ENCODE measurements at places on chromosomes 7 and 10.
A peak's percentile ranks its signal among the peaks of the same experiment; 100 is the strongest.

DNA sequence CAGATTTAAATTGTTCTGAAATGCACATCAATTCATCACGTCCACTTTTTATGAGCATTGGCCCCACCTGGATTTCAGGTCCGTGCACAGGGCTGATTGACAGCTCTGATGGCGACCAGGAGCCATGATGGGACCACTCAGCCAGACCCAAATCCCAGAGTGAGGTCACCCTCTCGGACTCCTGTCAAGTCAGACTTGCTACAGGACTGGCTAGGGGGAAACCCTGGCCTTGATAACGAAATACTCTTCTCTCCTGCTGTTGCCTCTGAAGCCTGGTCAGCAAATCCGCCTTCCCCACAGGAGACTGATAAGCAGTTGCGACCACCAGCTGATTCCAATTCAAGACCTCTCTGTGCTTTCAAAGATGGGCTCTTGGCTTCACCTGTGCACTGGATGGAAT, 76.4 kb downstream of the CARD11 start:
- no peak for DNase-seq

DNA sequence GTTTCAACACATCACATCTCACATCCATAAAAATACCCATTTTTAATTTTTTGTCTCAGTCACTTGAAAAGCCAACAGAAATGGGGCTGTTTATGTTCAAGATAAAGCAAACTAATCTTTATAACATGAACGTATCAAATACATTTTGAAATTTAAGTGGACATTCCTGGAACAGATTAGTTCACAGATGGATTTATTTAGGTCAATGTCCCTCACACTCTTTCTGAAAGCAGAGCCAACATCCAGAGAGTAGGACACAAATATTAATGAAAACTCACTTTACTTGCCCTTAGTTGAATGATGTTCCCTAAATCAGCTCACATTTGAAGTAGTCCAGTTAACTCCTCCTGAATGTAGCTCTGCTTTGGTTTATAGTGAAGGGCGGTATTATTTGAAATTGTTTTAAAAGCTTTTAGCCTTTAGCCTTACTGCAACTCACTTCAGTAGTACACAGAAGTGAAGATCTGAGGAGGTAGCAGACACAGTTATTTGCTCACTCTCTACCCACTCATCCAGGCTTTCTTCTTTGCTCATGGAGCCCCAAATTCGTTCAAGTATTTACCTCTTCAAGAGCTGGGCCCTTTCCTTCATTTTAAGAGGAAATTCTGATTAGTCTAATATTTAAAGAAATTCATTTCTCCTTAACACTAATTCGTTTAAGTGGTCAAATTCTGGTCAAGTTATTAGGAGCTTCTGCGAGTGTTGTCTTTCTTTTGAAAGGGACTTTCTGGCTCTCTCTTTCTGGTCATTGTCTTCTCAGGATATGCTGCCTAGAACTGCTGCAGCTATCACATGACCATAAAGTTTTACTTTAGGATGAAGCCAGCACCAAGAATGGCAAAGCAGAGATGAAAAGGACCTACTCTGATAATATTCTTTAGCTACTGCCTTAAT, 180.6 kb upstream of the AGR3 start:
- no peak for DNase-seq

GRCh38 chr10:110407301-110408170, 90.2 kb upstream of the DUSP5 start:
- no peak for DNase-seq

- no peak for DNase-seq
These were observed 30.8 kb downstream of the FKBP6 start for GRCh38 chr7:73358590-73359275.

DNA sequence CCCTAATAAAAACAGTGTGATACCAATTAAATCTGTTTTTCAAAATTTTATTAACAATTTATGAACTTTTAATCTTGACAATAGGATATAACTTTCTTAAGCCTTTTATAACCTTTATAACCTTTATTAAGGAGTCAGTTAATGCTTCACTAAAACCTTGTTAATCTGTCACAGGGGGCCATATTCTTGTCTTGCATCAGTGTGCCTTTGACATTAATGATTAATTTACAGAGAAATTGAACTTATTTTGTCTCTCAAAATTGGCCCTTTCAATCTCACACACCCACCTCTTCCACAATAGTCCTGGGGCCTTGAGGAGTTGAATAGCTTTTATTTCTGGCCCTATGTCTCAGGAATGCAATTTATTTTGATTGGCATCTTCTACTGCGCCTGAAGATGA, 68.5 kb downstream of the AKR1C4 start:
- no peak for DNase-seq

GRCh38 chr10:61629576-61629975, 33.2 kb upstream of the CABCOCO1 start:
- no peak for DNase-seq

- peak; percentile 47 for DNase-seq
These were observed 103.7 kb downstream of the RNF216 start for GRCh38 chr7:5677538-5678294.

DNA sequence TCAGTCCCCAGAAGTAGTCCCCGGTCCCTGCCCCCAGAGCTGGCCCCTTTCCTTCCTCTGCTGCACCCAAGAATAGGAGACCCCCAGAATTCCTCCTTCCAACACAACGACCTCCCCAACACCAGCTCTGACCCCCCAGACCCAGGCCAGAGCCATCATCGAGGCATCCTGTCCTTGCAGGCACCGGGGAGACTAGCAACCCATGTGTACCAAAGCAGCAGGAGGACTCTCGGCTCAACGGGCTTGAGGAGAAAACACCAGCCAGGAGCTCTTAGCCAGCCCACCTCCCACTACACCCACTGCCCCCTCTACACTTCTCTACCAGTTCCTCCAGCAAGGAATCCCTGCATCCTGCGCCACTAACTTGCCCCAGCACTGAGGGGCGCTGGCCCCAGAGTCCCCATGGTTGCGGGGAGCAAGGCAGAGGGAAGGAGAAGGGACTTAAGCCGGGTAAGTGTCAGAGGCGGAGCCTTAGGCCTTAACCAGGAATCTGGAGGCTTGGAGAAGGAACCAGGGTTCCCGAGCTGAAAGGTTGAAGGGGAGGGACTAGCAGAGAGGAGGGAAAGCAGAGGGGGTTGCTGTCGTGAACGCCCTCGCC, 3.9 kb downstream of the GRID1 start:
- no peak for DNase-seq

DNA sequence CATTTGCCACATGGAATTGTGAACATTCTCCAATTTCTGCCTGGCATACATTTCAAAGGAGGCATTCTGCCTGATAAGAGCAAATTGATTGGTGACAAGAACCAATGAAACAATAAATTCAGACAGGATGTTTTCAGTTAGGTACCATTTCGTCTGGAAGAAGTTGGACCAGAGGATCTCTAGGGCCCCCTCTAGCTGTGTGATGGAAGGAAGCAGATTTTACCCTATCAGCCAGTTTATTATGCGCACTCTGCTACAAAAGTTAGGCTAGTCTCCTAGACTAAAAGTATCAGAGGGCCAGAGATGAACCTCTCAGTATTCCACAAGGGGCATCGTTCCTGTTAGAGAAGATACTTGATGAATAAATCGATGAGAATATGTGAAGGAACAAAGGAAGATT, 118.0 kb downstream of the BUB3 start:
- DNase-seq: no peak

GRCh38 chr10:124706462-124707143, 37.6 kb downstream of the FAM53B start:
- DNase-seq: no peak

DNA sequence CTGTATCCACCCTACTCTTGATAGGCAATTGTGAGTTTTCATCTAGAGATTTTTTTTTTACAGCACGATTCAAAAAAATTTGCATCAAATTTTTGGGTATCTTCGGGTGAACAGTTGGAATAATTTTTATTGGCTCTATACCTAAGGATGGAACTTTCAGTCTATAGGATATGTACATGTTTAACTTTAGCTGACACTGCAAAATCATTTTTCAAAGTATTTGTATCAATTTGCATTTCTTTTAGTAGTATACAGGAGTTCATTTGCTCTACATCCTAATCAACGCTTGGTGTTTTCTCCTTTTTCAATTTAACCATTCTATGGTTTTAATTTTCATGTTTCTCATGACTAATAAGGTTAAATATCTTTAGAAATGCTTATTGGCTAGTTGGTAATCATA, 11.7 kb downstream of the MGAM2 start:
- DNase-seq: no peak

- no peak for DNase-seq
These were observed 6.6 kb upstream of the TMEM184A start for GRCh38 chr7:1562597-1563051.

DNA sequence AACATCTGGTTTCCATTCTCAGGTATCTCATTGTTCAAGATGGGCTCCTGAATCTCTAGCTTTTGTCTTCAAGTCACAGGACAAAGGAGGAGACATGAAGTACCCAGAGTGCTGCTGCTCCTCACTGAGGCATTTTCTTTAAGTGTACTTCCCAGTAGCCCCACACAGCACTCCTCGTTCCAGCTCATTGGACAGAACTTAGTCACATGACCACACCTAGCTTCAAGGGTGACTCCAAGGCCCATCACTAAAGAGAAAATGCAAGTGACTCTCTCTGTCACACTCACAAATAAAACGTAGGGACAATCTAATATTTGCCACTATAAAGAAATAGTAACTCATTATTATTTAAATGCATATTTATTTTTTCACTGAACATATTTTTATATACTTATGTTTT, 58.3 kb upstream of the NEUROD6 start:
- no peak for DNase-seq

GRCh38 chr10:75058161-75058560, 53.3 kb upstream of the SAMD8 start:
- DNase-seq: no peak

DNA sequence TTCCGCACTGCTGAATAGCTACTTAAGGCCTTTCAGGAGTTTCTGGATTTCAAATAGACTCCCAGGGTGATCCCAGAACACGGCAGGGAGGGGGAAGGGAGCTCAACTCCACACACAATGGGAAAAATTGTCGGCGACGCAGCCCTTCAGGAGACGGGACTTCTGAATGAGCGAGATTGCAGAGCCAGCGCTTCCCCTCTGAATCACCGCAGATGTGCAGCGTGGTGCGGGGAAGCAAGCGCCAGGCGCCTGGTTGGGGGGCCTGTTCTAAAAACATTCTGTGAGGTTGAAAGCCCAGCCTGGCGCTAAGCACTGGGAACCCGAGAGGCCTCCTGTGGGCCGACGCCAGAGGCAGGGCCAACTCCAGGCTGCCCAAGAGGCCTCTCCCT, 163.3 kb downstream of the MAD1L1 start:
- no peak for DNase-seq

GRCh38 chr10:7956508-7956907, 98.0 kb upstream of the GATA3 start:
- DNase-seq: no peak

DNA sequence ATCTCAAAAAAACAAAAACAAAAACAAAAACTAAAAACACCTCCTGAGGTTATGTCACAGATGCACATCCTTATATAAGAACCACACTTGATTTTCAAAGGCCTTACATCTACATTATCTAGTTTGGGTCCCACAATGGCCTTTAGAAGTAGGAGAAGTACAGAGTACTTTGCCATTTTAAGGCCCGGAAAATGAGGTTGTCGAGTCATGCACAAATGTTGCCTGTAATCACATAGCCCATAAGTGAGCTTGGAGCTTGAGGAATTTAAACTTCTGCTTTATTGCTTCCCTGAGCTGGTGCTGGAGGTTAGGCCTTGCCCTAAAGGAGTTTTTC, 9.7 kb upstream of the MKRN1 start:
- DNase-seq: no peak

DNA sequence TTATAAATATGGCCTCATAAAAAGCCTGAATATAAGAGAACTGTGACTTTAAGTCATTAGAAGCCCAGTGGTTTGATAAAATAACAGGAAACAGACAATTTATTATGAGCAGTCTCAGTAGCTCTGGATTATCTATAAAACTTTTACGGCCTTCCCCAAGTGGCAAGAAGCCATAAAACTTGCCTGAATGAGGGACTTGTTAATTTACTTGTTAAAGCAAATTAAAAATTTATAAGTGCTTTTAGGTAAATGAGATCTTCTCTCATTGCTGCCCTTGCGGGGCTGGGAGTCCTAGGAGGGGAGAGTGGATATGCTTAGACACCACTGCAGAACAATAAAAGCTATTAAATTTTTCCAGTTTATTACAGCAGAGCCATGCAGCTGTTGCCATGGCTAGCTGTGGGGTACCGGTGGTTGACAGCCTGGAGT, 499.9 kb downstream of the AUTS2 start:
- DNase-seq: no peak

GRCh38 chr10:71989661-71990454, 25.7 kb downstream of the CHST3 start:
- no peak for DNase-seq

DNA sequence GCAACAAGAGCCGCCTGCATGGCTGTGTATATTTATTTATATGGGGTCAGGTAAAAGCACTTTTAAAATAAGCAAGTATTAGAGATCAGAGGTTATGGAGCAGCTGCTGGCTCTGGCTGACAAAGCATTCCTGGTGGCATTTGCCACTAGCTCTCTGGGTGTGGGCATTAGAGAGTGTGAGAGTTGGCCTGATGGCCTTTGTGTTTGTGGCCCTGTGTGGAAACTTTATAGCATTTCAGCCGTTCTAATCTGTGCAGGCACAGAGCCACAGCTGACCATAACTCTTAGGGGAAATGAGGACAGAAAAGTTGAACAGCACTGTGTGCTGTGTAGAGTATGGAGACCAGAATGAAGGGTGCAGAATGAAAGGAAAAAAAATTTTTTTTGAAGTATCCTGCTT, 118.9 kb downstream of the AUTS2 start:
- DNase-seq: no peak

GRCh38 chr10:108608860-108609259, 1314.5 kb downstream of the XPNPEP1 start:
- DNase-seq: no peak

DNA sequence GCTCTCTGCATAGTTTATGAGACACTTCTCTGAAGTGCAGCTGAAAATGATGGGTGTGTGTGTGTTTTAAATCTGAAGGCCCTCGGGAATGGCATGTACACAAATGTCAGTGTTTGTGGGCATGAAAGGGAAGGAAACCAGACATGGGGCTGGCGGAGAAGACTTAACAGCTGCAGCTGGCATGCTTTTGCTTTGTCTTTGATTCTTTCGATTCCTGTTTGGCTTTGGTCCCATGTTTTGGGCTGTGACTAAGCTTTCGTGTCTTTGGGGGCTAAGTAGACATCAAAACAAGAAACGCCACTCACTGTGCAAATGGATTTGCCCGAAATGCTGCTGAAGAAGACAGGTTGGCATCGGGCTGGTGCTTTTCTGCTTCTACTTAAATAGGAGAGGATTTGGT, 179.3 kb downstream of the PFKFB3 start:
- DNase-seq: no peak
